ENCODE measurements at places on chromosomes 7 and 10.
A peak's percentile ranks its signal among the peaks of the same experiment; 100 is the strongest.

GRCh38 chr7:40058636-40059035 lies 75.8 kb downstream of the MPLKIP start:
- DNase-seq = no peak

- no peak for DNase-seq
Measured at GRCh38 chr10:37566332-37566731, 291.1 kb downstream of the ZNF248 start.

DNA sequence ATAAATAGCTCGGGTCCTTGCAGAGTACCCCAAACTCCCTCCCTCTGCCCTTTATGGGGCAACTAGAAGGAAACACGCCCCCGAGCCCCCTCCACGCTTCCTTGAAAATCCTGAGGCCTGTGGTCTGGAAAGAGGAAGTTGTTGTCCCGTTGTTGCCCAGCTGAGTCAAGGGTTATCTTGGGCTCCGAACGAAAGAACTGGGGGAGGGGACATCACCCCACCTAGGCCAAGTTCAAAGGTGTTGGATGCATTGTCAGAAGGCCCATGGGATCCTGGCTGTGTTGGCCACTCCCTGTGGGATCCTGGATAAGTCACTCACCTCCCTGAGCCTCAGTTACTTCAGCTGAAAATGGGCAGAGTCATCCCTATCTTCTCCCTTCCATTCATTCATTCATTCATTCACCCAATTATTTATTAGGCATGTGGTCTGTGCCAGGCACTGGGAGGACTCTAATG lies at the start of gene CCL24:
Gene CCL24, minus strand, starts transcription at position 26 of the 456 bp plus-strand sequence. CDS start 91 bp downstream, outside the sequence.
- no peak for DNase-seq

GRCh38 chr7:75722373-75722772 lies 16.4 kb downstream of the HIP1 start:
- DNase-seq = no peak

DNA sequence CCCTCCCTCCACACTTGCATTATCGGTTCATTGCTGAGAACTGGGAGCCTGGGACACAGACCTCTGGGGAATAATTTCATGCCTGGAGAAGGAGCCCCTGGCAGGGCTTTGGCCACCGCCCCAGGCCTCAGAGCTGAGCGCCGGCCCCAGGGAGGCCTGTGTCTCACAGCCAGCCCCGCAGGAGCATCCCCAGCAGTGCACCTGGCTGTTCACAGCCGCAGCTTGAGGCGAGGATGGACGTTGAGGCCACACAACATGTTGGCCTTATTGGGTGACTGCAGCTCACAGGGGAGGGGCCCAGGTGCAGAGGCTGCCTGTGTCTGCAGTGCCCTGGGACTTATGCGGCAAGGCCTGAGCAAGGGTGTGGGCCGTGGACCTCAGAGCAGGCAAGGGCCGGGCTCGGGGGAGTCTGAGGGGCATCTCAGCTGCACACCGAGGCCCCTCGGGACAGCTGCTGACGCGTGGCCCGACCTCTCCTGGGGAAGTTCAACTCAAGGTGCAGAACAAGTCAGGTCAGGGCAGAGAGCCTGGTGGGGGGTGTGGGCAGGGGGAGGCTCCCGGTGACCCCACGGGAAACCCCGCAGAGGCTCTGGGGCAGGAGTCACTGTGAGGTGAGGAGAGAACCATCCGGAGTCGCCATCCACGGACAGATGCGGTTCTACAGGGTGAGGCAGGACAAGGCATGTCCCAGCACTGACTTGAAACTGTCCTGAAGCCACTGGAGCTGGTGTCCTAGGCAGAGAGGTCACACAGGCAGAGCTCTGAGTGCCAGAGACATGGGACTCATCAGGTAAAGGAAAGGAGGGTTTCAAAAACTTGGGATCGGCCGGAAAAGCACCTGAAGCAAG lies 13.1 kb upstream of the UBE3C start:
- DNase-seq = no peak

- DNase-seq = no peak
Measured at GRCh38 chr10:21740989-21741388, 207.0 kb downstream of the MLLT10 start.

GRCh38 chr10:11755512-11756263 lies 13.5 kb downstream of the ECHDC3 start:
- no peak for DNase-seq

- no peak for DNase-seq
Measured at GRCh38 chr7:82507976-82508677, 64.5 kb upstream of the CACNA2D1 start.

GRCh38 chr10:95821720-95822119 lies 65.8 kb downstream of the ENTPD1 start:
- DNase-seq = no peak

GRCh38 chr7:106978425-106979420 lies 65.8 kb upstream of the PRKAR2B start:
- DNase-seq = peak; percentile 58

GRCh38 chr7:34821932-34822558 lies 164.0 kb downstream of the NPSR1 start:
- no peak for DNase-seq

GRCh38 chr10:77887631-77888355 lies 38.8 kb downstream of the DLG5 start:
- DNase-seq = no peak

GRCh38 chr7:921071-921461 lies 33.4 kb downstream of the ADAP1 start:
- DNase-seq = no peak

- DNase-seq = no peak
Measured at GRCh38 chr10:16470747-16471146, 33.9 kb downstream of the PTER start.

- no peak for DNase-seq
Measured at GRCh38 chr10:110402077-110402416, 95.7 kb upstream of the DUSP5 start.

Measured in putamen (tissue), 1 donor.